ENCODE measurements at places on chromosomes 6 and 20.

GRCh38 chr6:37826188-37826587 is 6.7 kb downstream of the ZFAND3 start:
- DNase-seq: no peak

DNA sequence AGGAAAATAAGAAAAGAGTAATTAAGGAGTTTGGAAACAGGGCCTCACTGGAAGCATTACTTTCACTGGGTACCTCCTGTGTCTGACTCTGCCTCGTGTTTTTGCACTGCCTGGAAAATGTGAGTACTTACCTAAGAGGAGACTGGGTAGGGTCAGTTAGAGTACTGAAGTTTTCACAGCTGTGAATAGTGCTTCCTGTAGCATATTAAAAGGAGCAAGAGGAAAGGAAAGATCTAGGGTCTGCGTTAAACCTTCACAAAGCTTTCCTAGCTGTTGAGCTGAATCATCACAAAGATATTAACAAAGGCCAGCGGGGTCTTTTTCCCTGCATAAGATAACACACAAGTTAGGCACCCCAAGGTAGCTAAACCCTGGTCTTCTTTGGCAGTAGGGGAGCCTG is 82.3 kb downstream of the MLIP start:
- DNase-seq: no peak

DNA sequence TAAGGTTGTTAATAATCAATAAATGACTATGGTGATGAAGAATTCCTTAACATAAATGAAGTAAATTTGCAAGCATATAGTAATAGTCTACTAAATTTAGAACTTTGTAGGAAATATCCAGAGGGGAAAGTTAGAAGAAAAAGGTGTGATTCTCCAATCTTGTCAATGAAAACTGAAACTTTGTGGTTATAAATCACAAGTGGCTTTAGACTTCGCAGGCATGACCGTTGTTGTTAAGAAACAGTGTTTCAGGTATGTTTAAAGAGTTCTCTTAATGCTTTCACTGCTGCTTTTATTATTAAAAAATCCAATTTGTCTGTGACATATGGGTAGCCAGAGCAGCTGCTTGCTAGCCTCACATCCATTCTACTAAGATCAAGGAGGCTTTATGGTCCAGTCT is 475.6 kb upstream of the ADGRB3 start:
- no peak for DNase-seq

GRCh38 chr6:31186052-31186734 is 15.7 kb upstream of the POU5F1 start:
- DNase-seq: no peak
